A549 (cell line): ENCODE measurements at places on chromosomes 16 and 17.

DNA sequence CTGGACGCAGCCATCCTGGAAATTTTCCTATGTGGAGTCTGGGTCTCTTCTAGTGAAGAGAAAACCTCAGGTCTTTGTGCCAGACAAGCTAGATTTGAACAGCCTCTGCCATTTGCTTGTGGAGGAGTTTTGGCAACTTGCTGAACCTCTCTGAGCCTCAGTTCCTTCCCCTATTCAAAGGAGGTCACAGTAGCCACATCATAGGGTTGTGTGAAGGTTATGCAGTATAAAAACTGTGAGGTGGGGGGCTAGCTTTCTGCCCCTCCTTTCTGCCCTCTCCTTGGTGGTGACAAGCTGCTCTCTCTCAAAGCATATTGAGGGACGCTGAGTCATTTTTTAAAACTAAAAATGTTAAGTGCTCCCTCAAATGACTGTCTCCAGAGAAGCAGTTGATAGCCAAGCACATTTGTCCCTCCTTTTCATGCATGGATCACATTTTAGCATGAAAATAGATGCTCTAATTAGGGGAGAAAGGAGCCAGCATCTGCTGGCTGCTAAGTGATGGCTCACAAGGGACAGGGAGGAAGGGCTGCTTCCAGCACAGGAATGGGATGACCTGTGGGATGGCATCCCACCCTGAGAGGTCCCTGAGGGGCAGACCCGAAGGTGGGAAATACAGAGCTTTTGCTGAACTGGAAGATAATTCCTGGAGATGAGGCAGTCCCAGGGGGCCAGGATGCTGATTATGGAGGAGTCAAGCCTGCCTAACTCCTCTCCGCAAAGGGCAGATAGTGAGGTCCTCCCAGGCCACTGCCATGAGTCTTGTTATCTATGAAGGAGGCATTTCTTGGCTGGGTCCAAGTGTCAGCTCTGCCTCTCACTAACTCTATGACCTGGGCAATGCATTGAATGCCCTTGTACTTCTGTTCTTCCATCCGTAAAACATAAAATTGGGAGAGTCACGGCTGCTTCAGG is 218.8 kb downstream of the RAB11FIP4 start:
- DNase-seq = no peak

DNA sequence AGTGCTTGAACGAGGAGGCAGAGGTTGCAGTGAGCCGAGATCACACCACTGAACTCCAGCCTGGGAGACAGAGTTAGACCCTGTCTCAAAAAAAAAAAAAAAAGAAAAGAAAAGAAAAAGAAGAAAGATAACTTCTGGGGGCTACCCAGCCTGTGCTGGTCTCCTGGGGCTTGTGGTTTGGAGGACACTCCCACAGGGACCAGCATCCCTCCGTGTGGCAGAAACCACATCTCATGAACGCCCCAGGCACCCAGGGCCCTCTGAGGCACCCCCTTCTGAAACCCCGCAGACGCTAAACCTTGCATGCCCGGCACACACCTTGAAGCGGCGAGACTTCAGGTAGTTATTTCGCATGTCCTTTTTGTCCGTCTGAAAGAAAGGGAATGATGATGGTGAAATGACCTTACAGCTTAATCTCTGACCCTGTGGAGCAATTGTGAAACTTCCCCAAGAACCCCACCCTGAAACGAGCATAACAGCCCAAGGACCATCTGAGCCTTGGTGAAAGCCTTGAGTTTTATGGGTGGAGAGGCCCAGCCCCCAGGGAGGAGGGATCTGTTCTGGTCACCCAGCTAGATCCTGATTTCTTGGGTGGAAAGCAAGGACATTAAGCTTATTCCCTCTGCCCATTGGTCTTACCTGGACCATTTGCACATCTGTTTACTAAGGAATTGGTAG is 55.0 kb downstream of the CNGB1 start:
- DNase-seq = no peak

- peak; percentile 94 for DNase-seq
Measured at GRCh38 chr17:74569020-74570003, 2.0 kb upstream of the CD300H start.

DNA sequence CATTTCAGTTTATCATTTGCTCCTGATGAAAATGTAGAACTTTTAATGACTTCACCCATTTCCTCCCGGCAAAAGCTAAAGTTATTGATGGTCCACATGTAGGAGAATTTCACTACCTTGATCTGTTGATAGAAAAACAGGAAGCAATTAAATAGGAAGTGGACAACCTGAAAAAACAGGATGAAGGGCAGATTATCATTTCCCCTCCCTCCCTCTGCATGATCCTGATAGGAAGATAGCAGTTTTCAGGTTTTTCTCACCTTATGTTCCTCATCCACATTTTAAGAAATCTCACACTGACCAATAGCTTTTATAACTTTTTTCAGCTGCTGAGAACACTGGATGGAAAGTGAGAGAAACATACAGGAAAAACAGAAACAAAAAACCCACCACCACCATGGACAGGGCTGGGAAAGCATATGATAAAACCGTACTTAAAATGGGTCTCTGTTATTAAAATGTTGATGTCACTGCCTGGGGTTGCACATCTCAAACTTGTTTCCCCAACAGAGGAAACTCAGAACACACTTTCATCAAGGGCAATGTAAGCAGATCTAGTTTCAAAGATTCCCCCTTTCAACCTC is 46.4 kb downstream of the NXPH3 start:
- DNase-seq = no peak

DNA sequence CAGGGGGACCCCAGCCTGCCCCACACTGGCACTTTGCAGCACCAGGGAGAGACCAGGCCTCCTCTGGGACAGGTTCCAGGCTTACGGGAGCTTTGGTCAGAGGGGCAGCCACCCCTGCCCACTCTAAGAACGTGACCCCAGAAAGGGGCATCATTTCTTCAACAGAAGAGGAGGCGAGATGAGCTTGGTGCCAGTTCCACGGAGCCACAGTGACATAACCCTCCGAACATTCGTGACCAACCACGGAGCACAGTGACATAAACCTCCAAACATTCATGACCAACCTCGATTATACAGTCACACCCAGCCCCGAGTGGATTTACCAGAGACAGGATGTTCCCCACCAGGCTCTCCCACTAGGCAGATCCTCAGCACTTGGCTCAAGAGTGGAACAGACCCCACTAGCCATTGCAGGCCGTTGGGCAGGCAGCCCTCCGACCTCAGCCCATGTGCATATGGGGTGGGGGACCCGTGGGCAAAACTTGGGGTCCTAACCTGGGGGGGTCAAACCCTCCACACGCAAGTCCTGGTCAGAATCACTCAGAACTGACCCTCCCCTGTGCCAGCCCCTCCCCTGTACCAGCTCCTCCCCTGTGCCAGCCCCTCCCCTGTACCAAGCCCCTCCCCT is 112.9 kb downstream of the METRNL start:
- DNase-seq = no peak

GRCh38 chr17:5902181-5903140 is 167.7 kb upstream of the WSCD1 start:
- DNase-seq = no peak

GRCh38 chr16:57688987-57689761 is 5.4 kb upstream of the DRC7 start:
- no peak for DNase-seq

DNA sequence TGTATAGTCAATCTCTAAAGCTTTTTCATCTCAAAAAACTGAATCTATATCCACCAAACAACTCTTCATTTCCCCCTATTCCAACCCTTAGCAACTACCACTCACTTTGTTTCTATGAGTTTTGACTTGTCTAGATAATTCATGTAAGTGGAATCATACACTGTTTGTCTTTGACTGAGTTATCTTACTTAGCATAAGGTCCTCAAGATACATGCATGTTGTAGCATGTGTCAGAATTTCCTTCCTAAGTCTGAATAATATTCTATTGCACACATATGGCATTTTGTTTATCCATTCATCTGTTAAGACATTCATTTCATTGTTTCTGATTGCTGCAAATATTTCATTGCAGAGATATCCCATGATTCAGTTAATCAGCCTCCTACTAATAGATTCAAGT is 72.2 kb downstream of the SSH2 start:
- no peak for DNase-seq

DNA sequence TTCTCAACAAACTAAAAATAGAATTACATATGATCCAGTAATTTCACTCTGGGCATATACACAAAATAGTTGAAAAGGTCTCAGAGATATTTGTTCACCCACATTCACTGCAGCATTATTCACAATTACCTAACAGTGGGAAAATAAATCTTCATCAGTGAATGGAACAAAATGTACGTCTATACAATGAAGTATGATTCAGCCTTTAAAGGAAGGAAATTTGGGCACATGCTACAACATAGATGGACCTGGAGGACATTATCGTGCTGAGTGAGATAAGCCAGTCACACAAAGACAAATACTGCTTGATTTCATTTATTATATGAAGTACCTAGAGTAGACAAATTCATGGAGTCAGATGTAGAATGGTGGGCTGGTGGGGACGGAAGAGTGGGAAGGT is 47.0 kb downstream of the MFSD11 start:
- DNase-seq = no peak

DNA sequence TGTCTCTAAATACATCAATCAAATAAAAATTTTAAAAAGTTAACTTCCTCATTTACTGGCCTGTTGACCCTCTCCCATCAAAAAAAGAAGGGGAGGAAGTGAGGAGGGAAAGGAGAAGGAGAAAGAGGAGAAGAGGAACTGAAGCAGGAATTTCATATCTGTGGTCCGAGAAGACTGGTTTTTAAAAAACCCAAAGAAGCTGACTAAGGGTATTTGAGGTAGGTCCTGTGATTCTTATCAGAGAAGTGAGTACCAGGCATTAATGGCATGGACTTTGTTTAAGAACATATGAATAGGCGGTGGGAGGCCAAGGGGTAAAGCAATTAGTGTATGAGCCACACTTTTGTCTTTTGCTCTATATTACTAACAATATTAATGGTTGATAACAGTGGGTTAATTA is 2.0 kb downstream of the SLC46A1 start:
- no peak for DNase-seq

- DNase-seq = no peak
Measured at GRCh38 chr16:88560714-88561484, 9.3 kb upstream of the ZC3H18 start.

DNA sequence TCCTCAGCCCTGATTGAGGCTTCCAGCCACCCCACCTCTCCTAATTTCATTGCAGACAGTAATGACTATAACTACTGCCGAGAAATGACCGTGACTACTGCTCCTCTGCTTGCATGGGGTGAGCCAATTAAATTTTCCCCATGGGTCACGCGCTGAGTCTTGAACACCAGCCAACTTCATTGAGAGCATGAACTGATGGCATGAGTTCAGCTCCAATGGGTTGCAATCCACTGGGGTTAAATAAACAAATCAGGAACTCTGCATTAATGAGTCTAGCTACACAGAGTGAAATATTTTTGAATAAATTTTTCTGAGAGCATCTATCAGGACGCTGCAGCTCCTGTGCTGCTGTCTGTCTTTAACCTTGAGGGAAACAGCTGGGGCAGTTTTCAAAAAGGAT is 61.6 kb upstream of the CLEC3A start:
- no peak for DNase-seq

DNA sequence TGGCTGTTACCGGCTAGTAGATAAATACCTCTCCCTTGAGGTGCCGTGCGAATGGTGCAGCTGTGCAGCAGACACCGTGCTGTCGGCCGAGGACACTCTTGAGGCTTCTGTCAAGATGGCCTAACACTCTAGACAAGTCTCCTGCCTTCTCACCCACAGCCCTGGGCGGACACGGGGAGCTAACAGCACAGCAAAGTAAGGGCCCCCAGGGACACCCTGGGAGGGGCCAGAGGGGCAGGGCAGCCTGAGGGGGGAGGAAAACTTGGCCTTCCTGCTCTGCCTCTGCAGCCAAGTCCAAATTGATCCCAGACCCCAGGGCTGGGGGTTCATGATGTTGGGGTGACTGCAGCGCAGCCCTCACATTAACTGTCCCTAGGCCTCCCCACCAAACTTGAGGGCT is 210.2 kb downstream of the RPTOR start:
- no peak for DNase-seq

- DNase-seq = no peak
Measured at GRCh38 chr17:46908068-46908737, 14.8 kb upstream of the GOSR2 start.
